Thoracic aorta (tissue), 2 donors: ENCODE measurements at places on chromosomes 1 and 21. TPM values are rescaled to one million over a fixed set of nuclear protein-coding genes. Genes with fewer than 3 reads are reported as not detected.
A peak's percentile ranks its signal among the peaks of the same experiment; 100 is the strongest.

- no peak for DNase-seq
- peaks cover 28% of the 10 kb centered on the region for H3K36me3 ChIP-seq
- no peaks in the 10 kb centered on the region for H3K27me3 ChIP-seq
- no peak overlapping the region for H3K27ac ChIP-seq
- peaks cover 20% of the 10 kb centered on the region for H3K4me1 ChIP-seq
Observed at GRCh38 chr1:32392325-32392724, 1.9 kb downstream of the BSDC1 start.

DNA sequence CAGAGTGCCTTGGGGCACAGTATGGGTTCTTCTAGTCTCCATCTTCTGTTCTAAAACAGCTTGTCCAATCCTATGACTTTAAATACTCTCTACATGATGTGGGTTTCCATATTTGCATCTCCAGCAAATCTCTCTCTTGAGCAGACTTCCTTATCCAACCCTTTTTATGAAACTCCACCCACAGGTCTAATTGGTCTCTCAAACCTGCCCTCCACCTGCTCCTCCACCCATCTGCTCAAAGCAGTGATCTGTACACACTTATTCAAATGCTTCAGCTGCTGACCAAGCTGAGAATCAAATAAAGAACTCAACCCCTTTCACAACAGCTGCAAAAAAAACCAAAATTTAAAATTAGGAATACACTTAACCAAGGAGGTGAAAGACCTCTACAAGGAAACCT, 11.5 kb downstream of the MCOLN2 start:
- H3K27me3 ChIP-seq: no peaks in the 10 kb centered on the region
- H3K27ac ChIP-seq: no peak overlapping the region
- H3K4me3 ChIP-seq: no peak overlapping the region
- no peaks in the 10 kb centered on the region for H3K4me1 ChIP-seq

DNA sequence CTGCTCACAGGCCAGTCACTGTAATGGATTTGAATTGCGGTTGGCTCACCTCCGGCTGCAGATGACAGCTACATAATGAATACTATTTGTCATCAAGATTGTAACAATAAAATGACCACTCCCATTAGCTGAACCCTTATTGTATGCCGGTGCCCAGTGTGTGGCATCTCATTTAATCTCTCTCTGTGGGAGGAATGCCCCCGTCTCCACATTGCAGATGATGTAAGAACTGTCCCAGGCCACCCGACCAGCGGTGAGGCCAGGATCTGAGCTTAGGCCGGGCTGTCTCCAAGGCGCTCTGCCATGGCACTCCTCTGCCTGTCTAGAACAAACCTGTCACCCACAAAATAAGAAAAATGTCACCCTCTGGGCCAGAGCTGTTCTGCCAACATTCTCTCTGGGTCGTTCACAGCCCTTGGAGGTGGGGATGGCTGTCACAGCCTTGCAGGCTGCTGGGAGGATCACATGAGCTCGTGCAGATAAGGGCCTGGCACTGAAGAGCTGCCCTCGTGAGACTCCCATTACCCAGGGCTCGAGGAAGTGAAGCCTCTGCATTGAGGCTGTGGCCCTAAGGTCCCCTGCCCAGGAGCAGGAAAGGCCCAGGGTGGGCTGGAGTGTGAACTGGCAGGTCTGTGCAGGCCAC, 52.7 kb downstream of the ECE1 start:
- peaks cover 50% of the 10 kb centered on the region for H3K36me3 ChIP-seq
- no peak overlapping the region for H3K4me3 ChIP-seq
- no peaks in the 10 kb centered on the region for H3K27me3 ChIP-seq
- peaks cover 6% of the 10 kb centered on the region for H3K4me1 ChIP-seq
- H3K27ac ChIP-seq: peak overlapping the region; percentile 10

DNA sequence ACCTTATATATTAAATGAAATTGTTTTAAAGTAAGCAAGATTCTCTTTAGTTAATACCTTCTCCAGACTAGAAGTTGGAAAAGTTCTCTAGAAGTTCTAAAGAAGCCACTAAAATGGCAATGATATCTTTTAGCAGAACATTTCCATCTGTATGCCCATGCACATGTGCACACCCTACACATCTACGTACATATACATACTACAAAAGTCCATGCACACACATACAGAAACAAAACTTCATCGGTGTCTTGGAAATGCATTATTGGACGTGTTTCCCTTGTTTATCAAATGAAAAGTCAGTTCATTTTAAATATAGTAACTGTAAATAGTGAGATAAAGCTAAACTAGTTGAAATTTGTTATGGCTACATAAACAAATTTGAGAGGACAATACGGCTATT, 114.4 kb downstream of the KCNT2 start:
- H3K27me3 ChIP-seq: no peaks in the 10 kb centered on the region
- no peak for DNase-seq
- H3K36me3 ChIP-seq: no peaks in the 10 kb centered on the region
- no peak overlapping the region for H3K27ac ChIP-seq
- no peak overlapping the region for H3K4me3 ChIP-seq
- H3K4me1 ChIP-seq: no peaks in the 10 kb centered on the region

DNA sequence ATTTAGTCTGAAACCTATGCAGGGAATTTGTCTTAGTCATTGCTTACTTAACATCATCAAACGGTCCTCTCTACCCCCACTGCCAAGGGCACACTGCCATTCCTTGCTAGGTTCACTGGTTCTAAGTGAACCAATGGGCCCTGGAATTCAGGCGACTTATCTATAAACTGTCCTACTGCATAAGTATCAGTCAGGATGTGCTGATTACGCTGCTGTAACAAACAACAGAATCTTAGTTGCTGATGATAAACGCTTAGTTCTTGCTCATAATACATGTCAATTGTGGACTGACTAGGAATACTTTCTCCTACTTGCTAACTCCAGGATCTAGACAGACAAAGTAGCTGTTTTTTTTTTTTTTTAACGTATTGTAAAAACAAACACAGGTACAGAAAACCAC, 136.1 kb downstream of the PRDM2 start:
- DNase-seq: no peak
- no peaks in the 10 kb centered on the region for H3K36me3 ChIP-seq
- H3K4me3 ChIP-seq: no peak overlapping the region

GRCh38 chr1:56817716-56818463, 1.3 kb downstream of the FYB2 start:
- H3K4me3 ChIP-seq: no peak overlapping the region
- no peaks in the 10 kb centered on the region for H3K27me3 ChIP-seq
- DNase-seq: no peak
- H3K36me3 ChIP-seq: no peaks in the 10 kb centered on the region

DNA sequence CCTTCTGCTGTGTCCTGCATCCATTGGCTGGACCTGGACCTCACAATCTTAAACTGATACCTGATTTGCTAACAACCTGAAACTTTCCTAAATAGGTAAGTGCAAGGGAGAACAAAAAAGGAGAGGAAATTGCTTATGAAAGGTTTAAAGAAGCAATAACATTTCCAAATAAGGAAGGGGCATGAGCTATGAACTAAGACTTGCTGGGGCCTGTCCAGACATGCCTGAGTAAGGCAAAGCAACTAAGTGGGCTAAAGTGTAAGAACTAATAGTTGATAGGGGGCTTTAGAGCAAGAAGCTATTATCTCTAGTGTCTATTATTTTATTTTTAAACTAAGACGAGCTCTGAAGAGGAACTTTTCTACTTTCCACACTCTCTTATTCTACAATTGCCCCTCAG, 11.6 kb downstream of the JMJD4 start:
- no peak overlapping the region for H3K4me3 ChIP-seq
- no peaks in the 10 kb centered on the region for H3K36me3 ChIP-seq
- no peaks in the 10 kb centered on the region for H3K27me3 ChIP-seq
- H3K4me1 ChIP-seq: peaks cover 6% of the 10 kb centered on the region

- no peak for DNase-seq
- no peaks in the 10 kb centered on the region for H3K36me3 ChIP-seq
- H3K4me3 ChIP-seq: no peak overlapping the region
Observed at GRCh38 chr1:193707271-193708021, 521.0 kb upstream of the B3GALT2 start.

- no peak overlapping the region for H3K27ac ChIP-seq
- no peaks in the 10 kb centered on the region for H3K36me3 ChIP-seq
- no peak for DNase-seq
- H3K27me3 ChIP-seq: no peaks in the 10 kb centered on the region
Observed at GRCh38 chr1:178941261-178941689, 70.4 kb upstream of the ANGPTL1 start.

ZBTB18 gene
- 8.9 TPM for total RNA-seq

SLC30A2 gene
- not detected for total RNA-seq

KRTAP19-3 gene
- not detected for total RNA-seq

AMPD1 gene
- total RNA-seq: 0.41 TPM

FCRL2 gene
- total RNA-seq: not detected
